ENCODE measurements at places on chromosomes 6 and 20.

- no peak for DNase-seq
These were observed 101.0 kb upstream of the MPC1 start for GRCh38 chr6:166483573-166484250.

DNA sequence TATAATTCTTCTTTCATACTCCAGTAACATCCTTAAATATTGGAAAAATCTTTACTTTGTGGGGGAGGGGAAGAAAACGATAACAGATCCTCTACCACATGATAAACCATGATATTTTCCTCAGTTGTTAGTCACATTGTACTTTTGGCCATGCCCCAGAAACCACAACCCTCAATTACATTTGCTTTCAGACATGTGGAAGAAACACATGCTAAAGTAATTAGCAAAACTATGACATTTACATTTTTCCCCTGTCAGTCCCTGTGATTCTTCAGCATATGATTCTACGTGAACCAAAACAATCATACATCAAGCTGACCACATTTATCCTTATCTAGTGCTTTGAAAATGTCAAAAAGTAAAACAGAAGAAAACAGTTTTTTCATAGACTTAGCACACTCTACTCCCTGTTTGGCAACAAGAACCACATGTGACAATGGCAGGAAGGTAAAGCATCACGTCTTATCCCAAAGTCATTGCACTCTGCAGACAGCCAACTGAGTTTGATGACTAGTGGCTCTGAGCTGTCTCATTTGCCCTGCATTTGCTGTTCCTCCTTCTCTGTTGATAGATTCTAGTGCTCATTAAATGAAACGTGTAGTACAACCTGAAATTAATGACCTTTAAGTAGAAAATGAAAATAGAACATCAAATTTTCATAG lies 505.8 kb upstream of the MARCKS start:
- no peak for DNase-seq

DNA sequence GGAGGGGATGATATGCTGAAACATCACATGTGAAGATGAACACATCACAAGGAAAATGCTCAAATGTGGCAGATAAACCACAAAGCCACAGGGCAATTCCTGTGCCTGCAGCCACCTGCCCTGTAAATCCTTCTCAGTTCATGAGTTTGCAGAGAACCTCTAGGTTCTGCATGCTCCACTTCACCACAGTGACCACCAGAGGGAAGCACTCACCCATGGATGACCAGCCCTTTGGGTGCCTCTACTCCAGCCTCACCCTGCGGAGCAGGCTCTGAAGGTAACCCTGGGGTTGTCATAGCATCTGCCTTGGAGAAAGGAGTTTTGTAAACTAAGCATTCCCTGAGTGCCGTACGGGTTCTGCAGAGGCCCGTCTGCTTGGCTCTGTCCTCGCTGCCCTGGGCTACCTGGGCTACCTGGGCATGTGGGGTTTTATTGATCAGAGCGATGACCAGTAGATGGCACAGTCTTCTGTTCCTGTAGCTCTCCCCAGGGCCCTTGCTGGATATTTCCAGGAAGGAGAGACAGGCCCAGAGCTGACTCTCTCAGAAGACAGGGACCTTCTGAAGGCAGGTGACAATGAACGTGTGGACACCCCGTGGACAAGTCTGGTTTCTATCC lies 31.7 kb upstream of the CST1 start:
- no peak for DNase-seq

DNA sequence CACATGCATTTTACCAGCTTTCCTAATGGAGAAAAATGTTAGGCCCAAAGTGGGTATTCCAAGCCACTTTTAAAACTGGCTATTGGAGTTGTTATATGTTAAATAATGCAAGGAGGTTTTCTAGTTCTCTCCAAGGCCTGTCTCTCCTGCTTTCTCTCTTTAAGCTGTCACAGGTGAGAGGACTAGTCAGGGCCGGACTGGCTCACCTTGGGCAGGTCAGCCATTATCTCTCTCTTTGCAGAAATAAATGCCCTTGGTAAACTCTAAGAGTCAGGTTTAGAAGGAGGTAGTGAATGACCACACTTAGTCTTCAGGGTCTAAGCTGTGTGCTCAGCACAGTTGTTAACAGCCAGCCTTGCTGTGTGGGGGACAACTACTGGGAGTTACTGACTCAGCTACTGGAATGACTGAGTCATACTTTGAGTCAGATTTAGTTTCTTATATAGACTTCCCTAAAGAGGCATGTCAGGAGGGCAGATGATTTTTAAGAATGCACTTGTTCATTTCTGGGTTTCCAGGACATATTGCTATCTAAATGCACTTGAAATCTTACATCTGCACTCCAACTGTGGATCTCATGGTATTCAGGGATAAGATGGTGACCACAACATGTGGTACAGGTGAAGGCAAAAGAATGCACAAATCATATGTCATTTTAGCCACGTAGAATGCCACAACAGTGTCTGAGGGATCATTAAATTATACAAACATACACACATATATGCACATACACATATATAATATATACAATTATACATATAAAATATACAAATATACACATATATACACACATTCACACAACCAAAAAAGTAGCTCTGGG lies 719.4 kb downstream of the EPM2A start:
- peak; percentile 32 for DNase-seq

- DNase-seq, result peak; percentile 68
These were observed 41.3 kb downstream of the PCNA start for GRCh38 chr20:5078399-5078958.

- no peak for DNase-seq
These were observed 10.2 kb downstream of the DYNLRB1 start for GRCh38 chr20:34526466-34526865.

GRCh38 chr6:33746036-33746600 lies 587 bp downstream of the IP6K3 start:
- DNase-seq, result no peak

DNA sequence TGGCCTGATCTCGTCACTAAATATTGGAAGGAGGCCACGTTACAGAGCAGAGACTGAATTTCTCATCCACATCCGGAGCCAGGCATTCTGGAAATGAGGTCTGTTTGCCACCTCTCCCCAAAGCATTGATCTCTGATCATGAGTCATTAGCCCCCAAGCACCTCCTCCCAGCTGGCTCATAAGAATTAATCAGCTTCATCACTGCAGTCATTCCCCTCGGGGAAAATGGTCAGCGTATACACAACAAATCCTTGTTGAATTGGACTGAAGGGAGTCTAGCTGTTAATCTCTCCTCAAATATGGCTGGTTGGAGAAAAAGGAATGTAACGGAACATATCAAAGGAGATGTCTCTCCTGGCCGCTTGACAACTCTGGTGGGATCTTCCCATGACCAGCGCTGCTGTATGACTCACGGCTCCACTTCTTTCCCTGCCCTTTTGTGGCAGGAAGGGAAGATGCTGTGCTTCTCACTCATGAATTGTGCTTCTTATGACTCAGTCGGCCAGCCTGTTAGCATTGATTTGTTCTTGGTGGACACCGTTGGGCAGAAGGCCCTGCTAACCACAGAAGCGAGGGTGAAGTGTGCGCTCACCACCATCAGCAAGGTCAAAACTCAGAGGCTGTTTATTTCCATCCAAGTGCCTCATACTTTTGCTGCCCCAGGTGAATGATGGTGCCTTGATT lies 76.7 kb downstream of the RNF182 start:
- DNase-seq, result no peak

DNA sequence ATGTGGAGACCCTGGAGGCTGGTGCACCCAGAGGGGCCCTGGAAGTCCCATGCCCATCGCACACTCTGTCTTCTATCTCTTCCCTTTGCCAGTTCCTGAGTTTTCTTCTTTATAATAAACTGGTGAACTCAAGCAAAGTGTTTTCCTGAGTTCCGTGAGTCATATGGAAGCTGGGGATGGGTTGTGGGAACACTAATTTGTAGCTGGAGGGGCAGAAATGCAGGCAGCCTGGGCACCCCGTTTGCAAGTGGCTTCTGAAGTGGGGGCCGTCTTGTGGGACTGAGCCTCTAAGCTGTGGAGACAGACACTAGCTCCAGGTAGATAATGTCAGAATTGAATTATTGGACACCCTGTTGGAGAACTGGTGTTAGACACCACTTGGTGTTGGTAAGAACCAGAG lies 3.2 kb upstream of the PPP1R3G start:
- no peak for DNase-seq

GRCh38 chr6:68743099-68743498 lies 108.0 kb downstream of the ADGRB3 start:
- no peak for DNase-seq

GRCh38 chr20:25066386-25066785 lies 8.4 kb upstream of the ACSS1 start:
- DNase-seq, result no peak

- no peak for DNase-seq
These were observed 501 bp downstream of the PLCG1 start for GRCh38 chr20:41137614-41138474.

DNA sequence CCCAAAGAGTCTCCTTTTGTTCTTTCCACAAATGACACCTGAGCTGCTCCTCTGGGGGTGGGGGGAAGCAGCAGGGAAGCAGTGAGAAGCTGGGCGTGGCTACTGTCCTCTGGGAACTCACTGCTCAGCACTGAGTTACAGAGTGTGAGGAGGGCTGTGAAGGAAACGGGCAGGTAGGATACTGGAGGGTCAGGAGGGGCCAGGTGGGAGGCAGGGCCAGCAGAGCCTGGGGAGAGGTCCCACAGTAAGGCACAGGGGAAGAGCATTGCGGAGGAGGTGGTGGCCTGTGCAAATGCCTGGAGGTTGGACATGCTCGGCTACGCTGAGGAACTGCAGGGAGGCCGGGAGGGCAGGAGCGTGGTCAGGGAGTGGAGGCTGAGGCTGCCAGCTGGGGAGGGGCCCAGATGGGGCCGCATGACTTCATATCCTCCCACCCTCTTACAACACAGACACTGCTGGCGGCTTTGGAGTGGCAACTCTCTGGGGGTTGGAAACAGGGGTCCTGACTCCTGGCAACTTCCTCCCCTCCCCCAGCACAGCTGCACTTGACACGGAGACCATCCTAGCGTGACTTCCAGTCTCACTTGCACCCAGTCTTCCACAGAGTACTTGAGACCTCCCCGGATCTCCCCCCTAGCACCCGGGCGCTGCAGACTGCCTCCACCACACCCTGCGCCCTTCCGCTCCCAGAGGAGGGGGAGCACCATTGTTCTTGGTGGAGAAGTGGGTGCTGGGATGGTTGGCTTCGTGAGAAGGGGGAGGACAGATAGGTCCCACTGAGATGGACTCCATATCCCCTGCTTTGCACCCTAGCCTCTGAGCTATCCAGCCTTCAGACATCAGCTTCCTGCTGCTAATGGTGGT lies 34.2 kb downstream of the RBM38 start:
- no peak for DNase-seq

- DNase-seq, result no peak
These were observed 123.6 kb downstream of the PLEKHG1 start for GRCh38 chr6:150723345-150723658.

- DNase-seq, result no peak
These were observed 135.1 kb upstream of the CNR1 start for GRCh38 chr6:88301256-88301655.

- no peak for DNase-seq
These were observed 98.1 kb downstream of the ZNF217 start for GRCh38 chr20:53495398-53496092.

DNA sequence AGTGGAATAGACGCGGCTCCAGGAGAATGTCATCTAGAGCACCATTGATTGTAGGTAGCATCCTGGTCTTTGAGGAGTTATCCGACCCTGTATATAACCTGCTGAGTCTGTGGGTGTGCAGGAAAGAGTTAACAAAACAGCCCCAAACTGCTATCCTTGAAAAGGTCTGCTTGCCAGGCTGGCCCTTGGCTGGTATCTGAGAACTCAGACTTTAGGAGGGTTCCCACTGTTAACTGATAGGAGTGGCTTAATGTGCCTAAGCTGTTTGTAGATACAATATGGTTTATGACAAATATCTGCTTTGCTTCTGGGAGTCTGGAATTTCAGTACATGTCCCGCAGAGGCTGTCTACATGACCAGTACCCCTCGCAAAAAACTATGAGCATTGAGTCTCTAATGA lies 27.6 kb upstream of the MCUR1 start:
- no peak for DNase-seq

DNA sequence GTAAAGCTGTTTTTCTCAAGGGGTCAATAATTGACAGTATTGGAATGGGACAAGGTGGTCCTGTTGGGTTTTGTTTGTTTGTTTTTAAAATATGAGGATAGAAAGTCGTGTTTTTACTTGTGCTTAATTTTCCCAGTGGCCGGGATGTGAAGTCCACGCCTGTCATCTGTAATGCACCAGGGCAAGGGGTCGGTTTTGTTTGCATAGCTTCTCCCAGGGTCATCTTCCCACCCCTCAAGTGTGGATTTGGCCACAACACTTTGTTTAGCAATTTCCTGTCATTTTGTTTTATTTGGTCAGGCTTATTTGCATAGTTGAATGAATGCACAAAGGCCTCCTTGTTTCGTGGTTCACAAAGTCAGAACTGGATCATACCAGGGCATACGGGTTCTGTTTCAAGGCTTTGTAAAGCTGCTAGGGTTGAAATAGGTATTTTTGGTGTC lies 29.8 kb downstream of the SYNJ2 start:
- no peak for DNase-seq

DNA sequence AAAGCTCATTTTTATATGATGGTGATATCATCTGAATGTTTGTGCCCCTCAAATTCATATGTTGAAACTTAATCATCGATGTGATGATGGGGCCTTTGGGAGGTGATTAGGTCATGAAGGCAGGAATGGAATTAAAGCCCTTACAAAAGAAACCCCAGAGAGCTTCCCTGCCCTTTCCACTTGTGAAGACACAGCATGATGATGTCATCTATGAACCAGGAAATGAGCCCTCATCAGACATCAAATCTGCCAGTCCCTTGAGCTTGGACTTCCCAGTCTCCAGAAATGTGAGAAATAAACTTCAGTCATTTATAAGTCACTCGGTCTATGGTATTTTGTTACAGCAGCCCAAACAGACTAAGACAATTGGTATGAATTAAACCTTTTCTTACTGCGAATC lies 153.1 kb downstream of the MYB start:
- DNase-seq, result no peak

DNA sequence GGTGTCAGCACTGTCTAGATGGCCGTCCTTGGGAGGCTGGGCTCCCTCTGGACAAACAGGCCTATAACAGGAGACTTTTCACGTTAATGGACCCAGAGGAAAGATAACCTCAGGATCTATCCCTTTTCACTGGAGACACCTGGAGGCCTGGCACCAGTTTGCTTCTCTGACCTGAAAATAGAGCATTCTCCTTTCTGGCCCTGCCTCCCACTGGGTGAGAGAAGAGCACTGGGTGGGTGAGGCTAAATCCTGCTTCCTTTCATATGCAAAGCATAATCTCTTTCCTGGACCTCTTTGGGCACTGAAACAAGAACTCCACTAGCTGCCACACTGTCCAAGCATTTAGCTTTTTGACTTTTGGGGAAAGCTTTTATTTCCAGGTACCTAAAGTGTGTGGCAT lies 78.3 kb downstream of the FOXO3 start:
- DNase-seq, result no peak

DNA sequence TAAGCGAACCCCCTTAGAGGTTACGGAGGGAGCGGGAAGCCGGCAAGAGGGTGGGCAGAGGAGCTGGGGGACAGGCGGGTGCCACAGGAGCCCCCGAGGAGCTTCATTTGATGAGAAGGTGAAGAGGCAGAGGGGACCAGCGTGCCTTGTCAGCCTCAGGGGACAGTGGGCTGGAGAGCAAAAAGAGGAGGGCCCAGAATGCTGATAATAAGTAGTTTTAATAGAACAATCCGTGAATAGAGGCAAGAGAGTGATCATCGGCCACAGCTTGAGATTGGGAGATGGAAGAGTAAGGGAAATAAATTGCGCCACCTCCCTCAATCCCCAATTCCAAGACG lies 1.3 kb downstream of the COL19A1 start:
- DNase-seq, result no peak

- no peak for DNase-seq
These were observed 122.2 kb downstream of the FYN start for GRCh38 chr6:111750753-111751673.

- DNase-seq, result no peak
These were observed 436 bp downstream of the CAGE1 start for GRCh38 chr6:7389162-7389450.

All from stimulated activated CD4-positive, alpha-beta T cell treated with anti-CD3 and anti-CD28 coated beads, Interleukin-12 subunit alpha, Interleukin-12 subunit beta, amount 100 ng/mL, for 48 hours (primary cell).